ENCODE measurements at places on chromosomes 3 and 15. TPM values are rescaled to one million over a fixed set of nuclear protein-coding genes. Genes with fewer than 3 reads are reported as not detected.

GRCh38 chr3:127568586-127568985, 21.9 kb downstream of the TPRA1 start:
- H3K4me3 ChIP-seq = no peak overlapping the region
- H3K4me1 ChIP-seq = no peaks in the 10 kb centered on the region
- no peak overlapping the region for H3K27ac ChIP-seq

DNA sequence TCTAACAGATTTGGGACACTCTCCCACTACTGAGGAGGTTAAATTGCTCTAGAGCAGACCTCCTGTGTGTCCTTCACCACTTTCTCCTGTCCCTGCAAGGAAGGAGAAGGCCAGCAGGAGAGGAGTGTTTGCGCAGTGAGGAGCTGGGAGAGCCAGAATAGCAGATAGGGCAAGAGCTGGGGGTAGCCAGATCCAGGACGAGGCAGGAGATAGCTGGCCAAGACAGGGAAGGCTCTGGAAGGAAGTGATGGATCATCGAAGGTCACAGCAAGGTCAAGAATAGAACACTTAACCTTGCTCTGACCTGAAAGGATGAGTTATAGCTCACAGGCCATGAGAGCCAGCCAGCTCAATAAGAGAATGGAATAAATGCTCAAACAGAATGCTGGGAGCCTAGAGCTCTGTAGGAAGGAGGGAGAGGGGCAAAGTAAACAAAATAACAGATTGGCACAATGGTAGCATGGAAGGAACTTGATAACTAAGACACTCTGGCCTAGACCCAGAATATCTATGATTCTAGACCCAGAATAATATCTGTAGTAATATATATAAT, 37.5 kb upstream of the FSIP1 start:
- DNase-seq = no peak
- H3K4me3 ChIP-seq = no peak overlapping the region
- no peaks in the 10 kb centered on the region for H3K27me3 ChIP-seq
- no peaks in the 10 kb centered on the region for H3K4me1 ChIP-seq

DNA sequence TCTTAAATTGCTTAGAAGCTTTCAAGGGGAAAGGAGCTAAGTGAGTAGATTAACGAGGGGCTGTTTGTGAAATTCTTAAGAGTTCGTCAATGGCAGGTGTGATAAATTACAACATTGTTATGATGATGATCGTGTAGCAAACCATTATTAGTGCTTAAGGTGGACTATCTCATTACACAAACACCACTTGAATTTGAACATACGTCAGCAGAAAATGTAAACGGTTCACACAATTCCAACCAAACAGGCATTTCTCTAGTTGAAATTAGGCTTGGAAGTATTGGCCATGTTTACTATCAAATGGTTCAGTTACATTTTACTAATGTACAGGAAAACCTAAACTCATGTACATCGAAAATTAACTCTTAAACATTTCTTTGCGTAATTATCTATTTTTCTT, 102.8 kb downstream of the PYDC2 start:
- H3K36me3 ChIP-seq = no peaks in the 10 kb centered on the region
- no peak overlapping the region for H3K27ac ChIP-seq
- no peaks in the 10 kb centered on the region for H3K27me3 ChIP-seq

DNA sequence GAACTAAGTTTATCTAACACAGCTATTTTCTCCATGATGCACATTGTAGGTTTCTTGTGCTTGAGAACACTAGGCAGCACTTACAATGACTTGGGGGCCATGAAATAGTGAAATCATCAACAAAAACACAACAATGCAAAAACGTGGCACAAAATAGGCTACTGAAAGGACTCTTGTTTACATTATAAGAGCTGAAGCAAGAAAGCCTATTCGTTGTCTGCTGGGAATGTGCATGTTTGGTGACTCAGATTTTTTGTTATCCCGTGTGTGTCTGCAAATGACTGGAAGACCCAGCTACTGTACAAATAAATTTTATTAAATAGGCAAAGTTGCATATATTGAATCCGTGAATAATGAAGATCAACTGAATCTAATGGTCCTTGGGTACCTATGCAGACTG, 85.0 kb downstream of the TCF12 start:
- H3K4me1 ChIP-seq = no peaks in the 10 kb centered on the region
- H3K27ac ChIP-seq = no peak overlapping the region
- DNase-seq = no peak

ABI3BP gene
- 108 TPM for total RNA-seq
